ENCODE measurements at places on chromosomes 11 and 22.

DNA sequence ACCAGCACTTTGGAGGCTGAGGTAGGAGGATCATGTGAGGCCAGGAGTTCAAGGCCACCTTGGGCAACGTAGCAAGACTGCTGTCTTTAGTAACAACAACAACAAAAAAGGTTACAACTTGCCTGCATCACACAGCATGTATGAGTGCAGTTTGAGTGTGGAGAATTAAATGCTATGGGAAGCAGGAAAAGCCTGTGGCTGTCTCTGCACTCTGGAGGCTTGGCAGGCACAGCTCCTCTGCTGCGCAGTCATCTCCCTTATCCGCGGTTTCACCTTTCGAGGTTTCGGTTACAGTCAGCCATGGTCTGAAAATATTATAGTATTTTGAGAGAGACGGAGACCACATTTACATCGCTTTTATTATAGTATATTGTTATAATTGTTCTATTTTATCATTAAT is 2.9 kb downstream of the MICAL2 start:
- DNase-seq, result no peak

DNA sequence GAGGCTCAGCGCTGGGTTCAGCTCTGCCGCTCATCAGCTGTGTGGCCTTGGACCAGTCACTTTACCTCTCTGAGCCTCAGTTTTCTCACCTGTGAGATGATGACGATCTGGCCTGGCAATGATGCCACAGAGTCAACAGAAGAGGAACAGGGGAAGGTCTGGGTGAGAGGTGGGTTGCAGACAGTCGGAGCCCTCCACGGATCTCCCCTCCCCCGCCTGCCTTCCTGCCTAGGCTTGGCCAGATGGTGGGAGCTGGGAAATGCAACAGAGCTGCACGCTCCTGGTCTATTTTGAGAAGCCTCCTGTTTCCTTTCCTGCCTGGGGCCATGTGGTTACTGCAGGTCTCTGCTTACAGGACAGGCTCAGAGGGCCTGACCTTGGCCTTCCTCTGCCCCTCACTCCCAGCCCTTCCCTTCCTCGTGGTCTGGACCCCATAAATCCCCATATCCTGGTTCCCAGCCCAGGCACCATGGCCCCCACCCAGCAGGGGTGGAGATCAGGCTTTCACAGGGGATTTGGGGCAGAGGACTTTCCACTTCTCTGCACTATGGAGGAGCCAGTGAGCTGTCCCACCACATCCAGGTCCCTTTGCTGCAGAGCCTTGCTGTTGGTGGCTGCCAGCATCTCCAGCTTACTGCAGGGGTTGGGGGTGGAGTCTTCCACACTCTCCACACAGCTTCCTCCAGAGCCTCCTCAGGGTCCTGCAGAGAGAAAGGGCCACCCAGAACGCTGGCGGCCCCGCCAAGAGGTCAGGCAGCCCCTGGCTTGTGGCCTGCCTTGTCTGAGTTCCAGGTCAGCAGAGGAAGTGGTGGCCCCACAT is 46.9 kb downstream of the C11orf96 start:
- DNase-seq, result no peak

GRCh38 chr11:64712430-64713015 is 10.5 kb downstream of the NRXN2 start:
- DNase-seq, result no peak

DNA sequence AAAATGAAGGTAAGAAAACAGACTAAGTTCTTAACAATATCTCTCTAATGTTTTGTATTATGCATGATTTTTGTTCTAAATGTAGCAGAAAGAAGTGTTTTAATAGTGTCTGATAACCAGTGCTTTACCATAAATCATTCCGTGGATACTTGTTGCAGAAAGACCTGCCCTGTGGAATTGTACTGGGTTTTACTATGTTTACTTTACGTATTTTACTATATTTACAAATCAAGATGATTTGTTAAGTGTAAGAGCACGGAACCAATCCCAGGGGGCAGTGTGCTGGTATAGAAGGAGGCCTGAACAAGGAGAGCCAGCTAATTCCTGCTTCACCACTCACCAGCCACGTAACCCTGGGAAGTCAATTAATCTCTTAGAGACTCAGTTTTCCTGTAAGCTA is 1.4 kb downstream of the HTR3B start:
- DNase-seq, result no peak

GRCh38 chr11:86442827-86443226 is 68.1 kb downstream of the CCDC81 start:
- DNase-seq, result no peak

DNA sequence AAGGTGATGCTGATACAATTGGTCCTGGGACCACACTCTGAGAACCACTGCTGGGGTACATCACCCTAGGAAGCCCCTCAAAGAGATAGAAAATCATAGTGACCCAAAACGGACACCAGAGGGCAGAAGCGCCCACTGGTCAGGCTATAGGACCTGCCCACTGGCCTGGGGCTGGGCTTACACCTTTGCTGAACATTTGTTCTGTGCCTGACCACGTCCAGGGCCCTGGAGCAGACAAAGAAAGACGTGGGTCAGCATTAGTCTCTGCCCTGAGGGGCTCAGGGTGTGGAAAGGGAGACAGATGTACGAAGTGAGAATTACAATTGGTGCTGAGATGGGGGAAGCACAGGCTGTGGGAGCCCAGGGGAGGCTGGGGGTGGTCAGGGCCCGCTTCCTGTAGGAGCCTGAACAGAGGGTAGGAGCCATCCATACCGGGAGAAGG is 14.4 kb upstream of the SERPINH1 start:
- DNase-seq, result no peak

DNA sequence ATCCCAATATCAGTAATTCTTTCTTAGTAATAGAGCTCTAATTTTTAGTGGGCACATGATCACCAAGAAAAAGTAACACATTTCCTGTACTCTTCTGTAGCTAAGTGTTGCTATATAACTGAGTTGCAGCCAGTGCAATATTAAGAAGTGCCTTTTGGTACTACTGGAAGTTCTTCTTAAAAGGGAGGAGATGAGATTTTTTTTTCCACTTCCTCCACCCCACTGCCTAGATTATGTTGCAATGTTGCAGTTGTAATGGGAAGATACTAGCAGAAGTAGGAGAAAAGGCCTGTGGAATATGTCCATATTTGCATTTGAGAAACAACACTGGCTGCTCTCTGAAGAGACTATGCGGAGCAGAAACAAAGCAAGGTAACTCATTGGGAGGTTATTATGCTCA is 280.6 kb upstream of the ANO5 start:
- DNase-seq, result no peak

GRCh38 chr11:119624102-119624615 is 104.8 kb downstream of the NECTIN1 start:
- DNase-seq, result no peak

DNA sequence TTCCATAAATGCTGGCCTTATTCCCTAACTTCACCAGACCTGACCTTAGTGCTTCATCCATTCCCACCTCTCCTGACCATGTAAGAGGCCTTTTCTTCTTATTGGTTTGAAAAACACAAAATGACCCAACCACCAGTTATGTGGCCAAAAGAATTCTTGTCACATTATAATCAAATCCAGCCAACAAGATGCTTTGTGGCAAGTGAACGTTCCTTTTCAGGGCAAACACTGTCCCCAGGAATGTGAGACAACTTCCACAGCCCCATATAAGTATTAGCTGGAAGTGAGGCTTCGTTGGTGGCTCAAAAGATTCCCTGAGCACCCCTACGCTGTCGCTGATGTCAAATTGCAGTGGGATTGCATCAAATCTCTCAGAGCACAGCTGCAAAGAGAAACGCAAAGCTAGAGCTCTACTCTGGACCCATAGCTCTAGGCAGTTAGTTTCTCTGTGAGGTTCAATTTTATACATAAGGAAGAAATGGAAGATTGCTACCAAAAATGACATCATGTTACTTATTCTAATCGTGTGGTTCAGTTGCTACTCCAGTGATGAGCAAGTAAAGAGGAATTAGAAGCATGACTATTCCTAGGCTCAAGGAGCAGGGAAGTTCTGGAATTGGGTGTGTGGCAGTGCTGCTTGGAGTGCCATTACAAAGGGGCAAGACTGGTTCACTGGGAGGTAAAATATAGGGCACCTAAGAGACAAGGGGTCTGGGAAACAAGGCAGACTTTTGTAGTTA is 26.1 kb downstream of the GLYATL1 start:
- DNase-seq, result no peak

DNA sequence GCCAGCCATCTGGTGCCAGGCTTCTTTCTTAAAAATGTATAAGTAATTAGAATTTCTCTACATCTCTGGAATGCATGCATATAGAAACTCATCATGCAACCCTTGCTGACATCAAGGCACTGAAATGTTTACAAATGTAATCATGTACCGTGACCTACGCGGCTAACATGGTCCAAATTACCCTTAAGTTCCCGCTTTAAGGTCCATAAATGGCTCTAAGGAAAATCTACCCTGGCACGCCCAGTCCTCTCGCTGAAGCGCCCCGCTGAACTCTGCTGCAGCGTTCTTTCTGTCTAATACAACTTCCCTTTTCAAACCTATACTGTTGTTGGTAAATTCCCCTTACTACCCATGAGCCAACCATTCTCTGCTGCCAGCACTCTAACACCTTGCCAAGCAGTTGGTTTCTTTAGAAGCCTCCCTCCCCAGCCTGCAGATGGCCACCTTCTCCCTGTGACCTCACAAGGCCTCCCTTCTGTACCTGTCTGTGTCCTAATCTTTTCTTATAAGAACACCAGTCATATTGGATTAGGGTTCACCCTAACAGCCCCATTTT is 13.5 kb upstream of the HMOX1 start:
- no peak for DNase-seq

GRCh38 chr22:31639436-31640039 is 22.5 kb downstream of the PISD start:
- DNase-seq, result no peak

DNA sequence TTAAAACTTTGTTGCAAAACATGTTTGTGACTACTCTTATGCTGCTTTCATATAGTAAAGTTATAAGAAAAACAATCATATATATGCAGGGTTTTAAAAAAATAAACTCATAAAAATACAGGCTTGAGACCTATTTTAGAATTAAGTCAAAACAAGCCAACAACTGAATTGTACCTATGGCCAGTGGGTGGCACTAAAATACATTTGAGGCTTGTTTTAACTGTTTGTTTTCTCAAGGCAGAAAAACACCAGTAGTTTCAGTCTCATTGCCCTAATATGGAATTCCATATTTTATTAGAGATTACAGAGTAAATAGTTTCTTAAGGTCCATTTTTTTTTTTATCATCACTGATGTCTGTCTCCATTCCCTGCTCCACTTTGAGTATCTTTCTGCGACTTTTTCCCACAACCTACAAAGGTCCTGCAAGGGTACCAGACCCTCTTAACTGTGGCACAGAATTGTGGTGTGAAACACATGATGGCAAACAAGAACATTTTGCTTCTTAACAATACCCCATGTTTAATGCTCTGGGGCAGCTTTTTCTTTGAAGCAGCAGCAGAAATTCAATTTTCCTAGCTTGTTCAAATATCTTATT is 8.5 kb upstream of the CCDC89 start:
- DNase-seq, result no peak

DNA sequence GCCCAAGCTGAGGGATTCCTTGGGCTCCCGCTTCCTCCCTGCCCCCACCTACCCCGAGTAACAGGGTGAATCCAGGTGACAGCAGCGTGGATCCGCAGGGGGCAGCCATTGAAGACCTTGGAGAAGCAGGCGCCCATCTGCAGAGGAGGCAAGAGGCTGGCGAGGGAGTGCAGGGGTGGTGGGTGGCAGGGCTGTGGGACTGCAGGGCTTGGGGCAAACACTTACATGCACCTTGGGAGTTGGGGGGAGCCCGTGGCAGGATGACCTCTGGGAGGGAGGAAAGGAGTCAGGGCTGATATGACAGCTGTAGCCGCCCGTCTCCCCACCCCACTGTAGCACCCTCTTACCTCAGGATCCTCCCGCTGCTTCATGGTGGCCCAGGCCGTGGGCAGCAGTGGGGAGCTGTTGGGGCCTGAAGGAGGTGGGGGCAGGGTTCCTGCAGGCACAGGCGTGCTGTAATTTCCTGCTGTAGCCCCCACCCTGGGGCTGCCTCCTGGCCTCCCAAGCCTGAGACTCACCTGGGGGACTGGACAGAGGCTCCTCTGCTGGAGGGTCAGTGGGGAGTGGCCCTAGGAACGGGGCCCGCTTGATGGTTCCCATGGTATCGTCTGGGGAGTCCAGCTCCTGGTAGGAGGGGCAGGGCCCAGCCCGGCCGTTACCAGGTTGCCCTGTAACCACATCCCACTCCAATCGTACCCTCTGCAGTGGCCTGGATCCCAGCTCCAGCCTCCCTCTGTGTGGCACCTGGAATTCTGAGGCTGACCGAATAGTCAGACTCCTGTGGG is 6.1 kb downstream of the MAP4K2 start:
- no peak for DNase-seq

- DNase-seq, result no peak
Observed at GRCh38 chr11:77152846-77153245, 24.8 kb downstream of the MYO7A start.

DNA sequence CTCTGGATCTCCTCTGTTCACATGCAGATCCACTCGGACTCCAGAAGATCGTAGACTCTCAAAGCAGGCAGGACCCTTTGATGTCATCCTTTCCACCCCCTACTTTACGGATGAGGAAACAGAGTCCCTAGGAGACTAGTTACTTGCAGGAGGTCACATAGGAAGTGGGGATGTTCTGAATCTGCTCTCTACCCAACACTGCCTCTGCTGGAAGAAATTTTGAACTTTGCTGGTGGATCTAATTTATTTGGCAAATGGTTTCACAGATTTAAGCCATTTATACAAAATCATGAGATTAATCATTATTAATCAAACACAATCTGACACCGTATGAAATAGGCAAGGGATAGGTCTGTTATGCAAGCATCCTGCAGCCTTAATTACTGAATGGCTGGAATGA is 55.0 kb upstream of the USP47 start:
- no peak for DNase-seq

DNA sequence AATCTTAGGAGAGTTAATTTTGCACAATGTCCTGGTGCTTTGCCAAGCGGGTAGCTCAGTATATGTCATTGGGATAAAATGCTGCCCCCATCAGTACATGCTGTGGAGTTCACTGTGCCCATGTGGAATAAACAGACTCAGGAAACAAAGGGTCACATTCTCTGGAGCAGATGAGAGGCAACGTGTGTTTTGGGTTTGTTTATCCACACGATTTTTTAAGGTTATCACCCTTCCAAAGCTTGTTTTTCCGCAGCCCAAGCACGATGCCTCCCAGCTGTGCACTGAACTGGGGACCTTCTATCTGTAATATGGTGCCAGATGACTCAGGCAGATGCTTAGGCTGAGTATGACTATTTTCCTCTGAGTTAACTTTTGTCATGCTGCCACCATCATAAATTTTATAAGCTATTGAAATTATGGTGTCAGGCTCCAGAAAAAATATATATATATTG is 6.5 kb downstream of the OR4D6 start:
- DNase-seq, result no peak

DNA sequence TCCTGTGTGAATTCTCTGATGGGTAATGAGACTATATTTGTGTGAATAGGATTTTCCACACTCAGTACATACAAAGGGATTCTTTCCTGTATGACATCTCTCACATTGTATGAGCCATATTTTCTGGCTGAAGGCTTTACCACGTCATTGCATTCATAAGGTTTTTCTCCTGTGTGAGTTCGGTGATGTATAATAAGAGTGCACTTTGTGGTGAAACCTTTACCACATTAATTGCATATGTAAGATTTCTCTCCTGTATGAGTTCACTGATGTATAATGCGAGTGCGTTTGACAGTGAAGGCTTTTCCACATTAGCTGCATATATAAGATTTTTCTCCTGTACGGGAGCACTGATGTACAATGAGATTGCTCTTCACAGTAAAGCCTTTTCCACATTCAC is 455.4 kb upstream of the CNTN5 start:
- DNase-seq, result no peak

GRCh38 chr11:73866586-73866996 is 10.1 kb downstream of the COA4 start:
- DNase-seq, result no peak

Measured in stimulated activated CD4-positive, alpha-beta T cell treated with anti-CD3 and anti-CD28 coated beads, Interleukin-1b, Interleukin-23, amount 100 ng/mL, for 24 hours (primary cell).